Fibroblast of pulmonary artery (primary cell): ENCODE measurements at places on chromosomes 3 and 15.

DNA sequence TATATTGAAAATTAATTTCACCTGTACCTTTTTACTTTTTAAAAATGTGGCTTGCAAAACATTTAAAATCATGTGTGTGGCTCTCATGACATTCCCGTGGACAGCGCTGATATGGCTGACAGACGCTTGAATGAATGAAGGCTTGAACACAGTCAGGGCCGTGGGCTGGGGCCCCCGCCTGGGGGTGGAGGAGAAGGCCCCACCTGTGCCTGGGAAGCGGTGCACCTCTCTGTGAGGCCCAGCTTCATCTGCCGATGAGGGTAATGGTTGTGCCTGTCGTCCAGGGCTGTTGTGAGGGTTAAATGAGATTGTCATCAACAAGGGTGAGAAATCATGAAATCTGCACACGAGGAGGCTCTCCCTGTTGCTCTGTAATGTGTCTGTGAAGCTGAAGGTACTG, 85.9 kb upstream of the PRR23E start:
- no peak for DNase-seq

DNA sequence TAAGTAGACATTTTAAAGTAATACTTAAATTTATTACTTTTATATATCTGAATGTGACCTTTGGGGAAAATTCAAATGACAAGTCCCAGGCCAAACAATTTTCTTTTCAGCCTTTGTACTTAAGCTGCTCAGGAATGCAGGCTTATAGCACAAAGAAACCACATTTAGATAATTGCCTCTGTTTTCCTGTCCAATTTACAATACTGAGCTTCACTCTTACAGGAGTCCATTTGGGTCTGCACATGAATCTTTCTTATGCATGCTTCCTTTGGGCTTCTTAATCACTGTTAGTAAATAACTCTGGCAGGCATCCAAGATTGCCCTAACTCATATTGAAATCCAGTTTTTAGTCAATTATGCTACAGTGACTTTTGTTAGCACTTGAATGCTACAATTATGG, 459.4 kb upstream of the TGFBR2 start:
- DNase-seq, result peak; percentile 28

- peak; percentile 25 for DNase-seq
Observed at GRCh38 chr3:57709559-57709958, 16.7 kb upstream of the DENND6A start.

DNA sequence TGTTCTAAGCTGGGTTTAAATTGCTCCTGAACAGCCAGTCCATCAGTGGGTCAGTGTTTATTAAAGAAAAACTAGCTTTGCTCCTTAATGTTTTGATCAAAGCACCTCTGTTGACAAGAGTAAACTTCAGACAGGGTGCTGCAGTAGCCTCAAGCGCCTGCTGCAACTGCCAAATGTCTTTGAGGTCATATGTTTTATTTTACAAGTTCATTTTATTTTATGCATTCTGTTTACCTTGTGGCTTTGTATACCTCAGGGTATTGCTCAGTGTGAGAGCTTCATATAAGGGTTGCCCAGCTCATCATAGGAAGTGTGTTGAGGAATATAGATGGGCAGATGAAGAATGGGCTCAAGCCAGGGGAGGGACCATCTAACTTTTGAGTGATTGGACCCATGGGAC, 8.5 kb downstream of the MYZAP start:
- DNase-seq, result no peak

DNA sequence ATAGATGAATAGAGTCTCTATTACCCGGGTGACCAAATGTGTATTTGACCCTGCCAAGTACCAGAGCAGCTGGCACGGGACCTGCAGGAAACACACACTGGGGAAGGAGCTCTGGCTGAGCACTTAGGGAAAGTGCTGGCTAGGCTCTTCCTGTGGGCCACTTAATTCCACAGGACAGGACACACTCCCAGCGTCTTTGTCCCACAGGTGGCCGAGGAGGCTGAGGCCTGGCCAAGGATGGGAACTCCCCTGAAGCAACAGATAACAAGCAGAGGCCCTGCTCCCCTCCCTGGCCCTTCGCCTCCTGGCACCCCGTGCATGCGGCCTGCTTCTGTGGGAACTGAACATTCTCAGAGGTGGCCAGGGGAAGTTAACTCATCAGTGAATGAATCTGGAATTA, 180.8 kb downstream of the ATP10A start:
- DNase-seq, result no peak

GRCh38 chr3:141412087-141412935, 44.0 kb downstream of the ZBTB38 start:
- peak; percentile 77 for DNase-seq

DNA sequence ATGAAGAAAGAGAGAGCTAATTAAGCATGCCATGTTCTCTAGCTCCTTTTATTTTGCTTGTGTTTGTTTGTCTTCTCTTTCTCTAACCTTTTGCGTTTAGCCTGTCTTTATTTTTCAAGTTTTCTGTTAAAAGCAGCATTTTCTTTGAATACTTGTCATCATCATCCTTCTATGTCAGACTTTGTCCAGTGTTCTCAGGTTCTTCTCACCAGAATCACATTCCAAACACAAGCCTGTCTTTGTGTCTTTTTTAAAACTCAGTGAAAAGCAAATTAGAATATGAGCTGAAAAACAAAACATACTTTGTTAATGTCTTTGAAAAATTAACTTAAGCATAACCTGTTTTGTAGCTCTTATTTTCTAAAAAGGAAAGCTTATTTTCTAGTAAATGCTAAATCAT, 62.4 kb downstream of the LEKR1 start:
- no peak for DNase-seq

DNA sequence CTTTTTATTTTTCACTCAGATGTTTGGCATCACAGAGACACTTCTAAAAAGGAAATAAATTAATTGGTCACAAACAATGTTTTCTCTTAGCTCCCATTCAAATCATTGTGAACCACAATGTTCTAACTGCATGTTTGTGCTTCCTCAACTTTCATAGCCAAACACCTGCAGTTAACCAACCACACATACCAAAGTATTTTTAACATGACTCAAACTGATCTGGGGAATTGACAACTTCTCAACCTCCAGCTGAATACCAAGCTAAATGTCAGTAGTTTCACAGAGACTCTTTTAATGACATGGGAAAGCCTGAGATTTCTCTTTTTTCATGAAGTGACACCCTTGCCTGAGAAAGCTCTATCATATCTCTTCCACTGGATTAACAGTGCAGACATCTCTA, 217.9 kb upstream of the MME start:
- DNase-seq, result no peak

GRCh38 chr3:100981164-100981911, 11.9 kb downstream of the ABI3BP start:
- DNase-seq, result no peak

GRCh38 chr3:67196677-67197076, 198.6 kb downstream of the KBTBD8 start:
- DNase-seq, result no peak

DNA sequence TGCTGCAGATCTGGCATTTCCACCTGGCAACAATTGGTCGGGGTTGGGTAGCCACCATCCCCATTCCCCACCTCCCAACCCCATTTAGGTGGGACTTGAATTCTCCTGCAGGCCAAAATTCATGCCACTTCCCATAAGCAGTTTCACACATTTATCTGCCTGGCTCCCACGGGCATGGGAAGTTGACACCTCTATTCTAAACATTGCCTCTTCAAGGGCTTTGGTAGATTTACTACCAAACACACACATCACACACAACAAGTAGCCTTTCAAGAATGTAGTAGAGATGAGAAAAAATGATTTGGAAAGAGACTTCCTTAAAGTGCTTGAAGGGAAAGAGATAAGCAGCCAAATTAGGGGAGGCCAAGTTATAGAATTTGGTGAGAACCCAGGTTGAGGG, 30.9 kb downstream of the ZBTB38 start:
- DNase-seq, result no peak

DNA sequence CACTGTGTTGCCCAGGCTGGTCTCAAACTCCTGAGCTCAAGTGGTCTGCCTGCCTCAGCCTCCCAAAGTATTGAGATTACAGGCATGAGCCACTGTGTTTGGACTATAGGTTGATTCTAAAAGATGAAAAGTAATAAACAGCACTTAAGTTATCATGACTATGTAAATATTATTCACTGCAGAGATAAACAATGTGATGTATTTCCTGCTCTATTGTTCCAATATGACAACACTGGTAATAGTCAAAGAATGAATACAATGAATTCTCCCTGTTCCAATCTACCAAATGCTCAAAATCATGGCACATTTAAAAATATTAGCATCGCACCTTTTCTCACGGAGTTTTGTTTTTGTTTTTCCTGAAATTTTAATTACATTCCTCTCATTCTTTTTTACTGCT, 36.8 kb upstream of the TBL1XR1 start:
- DNase-seq, result peak; percentile 63

GRCh38 chr3:19945969-19946831, 697 bp upstream of the RAB5A start:
- DNase-seq, result no peak

DNA sequence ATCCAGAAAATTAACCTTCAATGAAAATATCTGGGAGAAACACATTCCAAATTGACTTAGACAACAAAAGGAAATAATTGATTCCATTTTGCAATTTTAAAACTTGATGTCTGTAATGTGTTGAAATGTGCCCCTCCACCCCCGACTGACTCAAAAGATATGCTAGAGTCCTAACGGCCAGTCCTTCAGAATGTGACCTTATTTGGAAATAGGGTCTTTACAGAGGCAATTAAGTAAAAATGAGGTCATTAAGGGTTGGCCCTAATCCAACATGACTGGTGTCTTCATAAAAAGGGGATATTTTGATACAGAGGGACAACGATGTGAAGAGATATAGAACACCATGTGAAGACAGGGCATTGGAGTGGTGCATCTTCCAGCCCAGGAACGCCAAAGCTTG, 153.9 kb downstream of the PDZRN3 start:
- no peak for DNase-seq

- DNase-seq, result no peak
Observed at GRCh38 chr3:10599444-10599843, 94.1 kb upstream of the ATP2B2 start.

- DNase-seq, result no peak
Observed at GRCh38 chr15:80747317-80748053, 31.7 kb upstream of the CEMIP start.

DNA sequence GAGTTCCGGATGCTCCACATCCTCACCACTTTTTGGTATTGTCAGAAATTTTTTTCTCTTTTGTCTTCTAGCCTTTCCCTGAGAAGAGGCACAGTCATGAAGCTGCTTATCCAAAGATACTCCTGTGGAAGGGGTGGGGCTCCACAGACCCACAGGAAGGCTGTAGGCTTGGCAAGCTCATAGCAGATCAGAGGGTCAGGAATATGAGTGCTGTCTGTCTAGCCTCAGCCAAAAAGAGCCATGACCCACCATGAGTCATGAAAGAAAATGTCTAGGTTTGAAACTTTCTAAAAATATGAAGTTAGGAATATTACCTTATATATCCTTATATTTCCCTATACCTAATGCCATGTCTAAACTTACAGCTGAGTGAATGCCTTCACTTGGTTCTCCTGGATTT, 118.2 kb upstream of the THBS1 start:
- DNase-seq, result peak; percentile 79

GRCh38 chr3:133494469-133494868, 79.0 kb upstream of the CDV3 start:
- peak; percentile 47 for DNase-seq

GRCh38 chr3:17946619-17947018, 204.2 kb upstream of the TBC1D5 start:
- no peak for DNase-seq

DNA sequence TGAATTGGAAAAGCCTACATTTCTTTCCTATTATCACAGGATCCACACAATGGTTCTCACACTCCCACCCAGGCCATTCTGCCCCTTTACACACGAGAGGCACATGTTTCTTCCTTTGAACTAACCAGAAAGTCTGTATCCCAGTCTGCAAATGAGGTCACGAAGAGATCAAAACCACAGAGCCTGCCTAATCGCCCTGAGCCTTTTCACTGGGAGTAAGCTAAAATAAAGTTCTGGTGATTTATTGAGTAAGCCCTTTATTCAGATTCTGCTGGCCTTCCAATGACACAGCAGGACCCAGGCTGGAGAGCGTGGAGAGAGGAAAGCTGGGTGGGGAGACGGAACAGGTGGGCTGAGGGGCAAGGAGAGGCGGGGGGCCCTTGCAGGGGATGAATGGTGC, 78.7 kb downstream of the ATP1B3 start:
- no peak for DNase-seq

DNA sequence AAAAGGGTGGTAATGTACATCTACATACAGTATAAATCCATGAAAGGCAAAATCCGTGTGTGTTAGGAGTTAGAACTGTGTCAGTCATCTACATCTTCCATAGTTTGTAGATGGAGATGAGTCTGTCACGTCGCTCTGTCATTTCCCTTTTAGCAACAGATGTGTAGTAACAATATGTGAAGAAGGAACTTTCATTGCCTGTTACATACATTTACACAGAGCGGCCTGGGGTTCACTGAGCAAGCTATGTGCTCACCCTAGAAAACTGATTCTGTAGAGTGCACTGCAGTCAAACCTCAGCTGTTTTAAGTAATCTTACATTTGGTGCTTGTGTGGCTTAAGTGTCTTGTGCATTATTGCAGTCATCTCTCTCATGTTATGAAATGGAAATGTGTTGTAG, 41.6 kb upstream of the AP3B2 start:
- no peak for DNase-seq

DNA sequence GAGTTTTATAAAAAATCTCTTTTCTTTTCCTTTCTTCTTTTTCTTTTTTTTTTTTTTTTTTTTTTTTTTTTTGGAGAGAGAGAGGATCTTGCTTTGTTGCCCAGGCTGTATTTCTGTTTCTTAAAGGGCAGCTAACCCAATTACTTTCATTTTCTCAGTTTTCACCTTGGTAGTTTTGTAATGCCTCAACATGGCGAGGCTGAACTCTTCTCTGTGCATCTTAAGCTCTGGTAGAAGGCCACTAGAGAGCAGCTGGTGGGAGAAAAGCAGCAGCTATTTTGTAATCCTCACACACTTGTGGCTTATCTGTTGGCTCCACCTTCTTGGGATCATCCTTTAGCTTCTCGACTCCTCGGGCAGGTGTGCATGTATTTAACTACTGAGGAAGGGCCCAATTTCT, 152.2 kb upstream of the MEIS2 start:
- DNase-seq, result no peak

DNA sequence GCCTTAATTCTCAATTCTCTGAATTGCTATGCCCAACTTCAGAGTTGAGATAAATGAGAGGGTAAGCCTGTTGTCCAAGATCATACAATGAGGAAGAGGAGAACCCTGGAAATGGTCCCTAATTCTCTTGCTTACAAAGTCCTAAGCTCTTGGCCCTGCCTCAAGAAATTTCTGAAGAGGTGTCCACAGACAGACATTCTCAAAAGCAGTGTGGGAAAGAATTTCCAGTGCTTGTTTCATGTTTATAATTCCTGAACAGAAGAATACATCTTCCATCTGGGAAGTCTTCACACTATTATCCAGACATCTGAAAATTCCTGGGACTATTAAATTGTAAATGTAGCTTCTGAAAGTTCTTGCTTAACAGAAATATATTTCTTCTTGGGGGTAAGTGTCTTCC, 166.8 kb upstream of the LRTM1 start:
- DNase-seq, result no peak

GRCh38 chr3:24237971-24238706, 256.5 kb downstream of the THRB start:
- DNase-seq, result peak; percentile 90
